ENCODE measurements at places on chromosomes 1 and 21. TPM values are rescaled to one million over a fixed set of nuclear protein-coding genes. Genes with fewer than 3 reads are reported as not detected.

DNA sequence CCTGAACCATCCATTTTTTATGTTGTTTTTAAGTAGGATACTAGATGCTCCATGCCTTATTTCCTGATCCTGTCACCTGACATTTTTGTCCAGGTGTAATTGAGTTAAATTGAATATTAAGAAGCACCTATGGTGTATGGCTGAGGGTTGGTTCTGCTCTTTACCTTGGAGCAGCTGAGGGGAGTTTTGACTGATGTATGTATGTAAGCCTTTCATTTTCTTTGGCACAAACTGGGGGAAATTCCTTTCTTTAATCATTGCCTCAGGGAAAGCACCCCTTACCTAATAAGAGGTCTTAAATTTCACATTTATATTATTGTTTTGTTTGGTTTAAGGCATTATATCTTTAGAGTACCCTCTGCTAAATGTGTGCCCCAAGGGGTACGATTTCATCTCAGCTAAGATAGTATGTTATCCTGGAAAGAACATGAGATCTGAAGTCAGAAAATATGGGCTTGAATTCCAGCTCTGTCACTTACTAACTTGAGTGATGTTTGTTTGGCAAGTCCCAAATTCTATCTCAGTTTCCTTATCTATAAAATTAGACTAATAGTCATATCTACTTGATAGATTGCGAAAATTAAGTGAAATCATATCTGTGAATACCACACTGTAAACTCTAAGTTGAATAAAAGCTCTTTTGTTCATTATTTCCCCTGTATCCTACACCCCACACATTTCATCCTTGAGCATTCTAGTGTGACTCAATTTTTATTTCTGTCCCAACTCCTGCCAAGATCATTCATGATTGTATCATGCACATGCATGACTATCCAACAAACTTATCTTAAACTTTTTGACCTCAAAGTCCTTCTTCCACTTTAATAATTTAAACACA lies 57.7 kb upstream of the NUF2 start:
- H3K27me3 ChIP-seq: no peaks in the 10 kb centered on the region
- H3K27ac ChIP-seq: no peak overlapping the region
- H3K36me3 ChIP-seq: no peaks in the 10 kb centered on the region
- H3K4me3 ChIP-seq: no peak overlapping the region
- peaks cover 2% of the 10 kb centered on the region for H3K4me1 ChIP-seq

- H3K27ac ChIP-seq: no peak overlapping the region
- H3K27me3 ChIP-seq: peaks cover 29% of the 10 kb centered on the region
- no peak overlapping the region for H3K4me3 ChIP-seq
- H3K36me3 ChIP-seq: no peaks in the 10 kb centered on the region
- DNase-seq: no peak
- H3K4me1 ChIP-seq: peaks cover 27% of the 10 kb centered on the region
These were observed 12.2 kb upstream of the RIPK4 start for GRCh38 chr21:41778930-41779600.

GRCh38 chr1:210332233-210332632 lies 3.5 kb downstream of the HHAT start:
- H3K4me1 ChIP-seq: peaks cover 17% of the 10 kb centered on the region
- no peaks in the 10 kb centered on the region for H3K27me3 ChIP-seq
- H3K36me3 ChIP-seq: no peaks in the 10 kb centered on the region
- DNase-seq: no peak
- H3K27ac ChIP-seq: no peak overlapping the region
- no peak overlapping the region for H3K4me3 ChIP-seq

The CD101 gene
- total RNA-seq: 0.50 TPM

The LCE1E gene
- not detected for total RNA-seq

All from osteocyte (in vitro differentiated cells).